GM10248 (cell line): ENCODE measurements at places on chromosomes 11 and 22.

GRCh38 chr11:15826826-15827225 lies 529.5 kb downstream of the SOX6 start:
- DNase-seq = peak; percentile 21

DNA sequence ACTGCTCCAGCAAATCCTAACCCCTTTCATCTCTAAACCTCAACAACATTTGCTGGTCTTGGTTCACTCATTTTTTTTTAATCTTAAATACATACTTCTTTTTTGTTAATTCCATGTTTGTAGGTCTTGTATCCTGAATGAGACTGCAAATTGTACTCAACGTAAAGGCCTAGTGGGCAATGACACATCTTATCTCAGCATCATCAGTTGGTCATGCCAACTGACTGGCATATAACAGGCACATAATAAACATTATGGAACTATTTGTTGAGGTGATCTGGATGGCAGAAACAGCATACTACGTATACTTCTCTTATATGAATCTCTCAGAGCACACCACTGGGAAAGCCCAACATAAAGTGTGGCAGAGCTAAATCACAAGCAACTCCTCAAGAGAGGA lies 116.7 kb downstream of the RBFOX2 start:
- no peak for DNase-seq

GRCh38 chr22:38953577-38954413 lies 3.6 kb upstream of the APOBEC3A start:
- peak; percentile 93 for DNase-seq

DNA sequence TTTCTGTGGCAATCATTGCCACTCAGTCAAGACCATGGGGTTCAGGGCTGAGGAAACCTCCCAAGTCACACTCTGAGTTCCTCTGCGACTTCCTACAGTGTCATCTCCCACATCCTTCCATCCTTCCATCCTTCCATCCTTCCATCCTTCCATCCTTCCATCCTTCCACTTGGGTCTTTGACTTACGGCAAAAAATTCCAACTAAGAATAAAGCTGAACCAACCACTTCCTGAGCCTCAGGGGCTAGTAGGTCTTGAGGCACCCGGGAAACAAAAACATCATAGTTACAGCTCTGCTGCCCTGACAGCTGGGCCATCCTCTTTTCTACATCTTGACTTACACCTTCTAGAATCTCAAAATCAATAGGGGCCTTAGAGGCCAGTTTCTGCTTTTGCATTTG lies 32.1 kb downstream of the EHF start:
- no peak for DNase-seq

GRCh38 chr22:46259374-46259773 lies 3.8 kb downstream of the PKDREJ start:
- no peak for DNase-seq

DNA sequence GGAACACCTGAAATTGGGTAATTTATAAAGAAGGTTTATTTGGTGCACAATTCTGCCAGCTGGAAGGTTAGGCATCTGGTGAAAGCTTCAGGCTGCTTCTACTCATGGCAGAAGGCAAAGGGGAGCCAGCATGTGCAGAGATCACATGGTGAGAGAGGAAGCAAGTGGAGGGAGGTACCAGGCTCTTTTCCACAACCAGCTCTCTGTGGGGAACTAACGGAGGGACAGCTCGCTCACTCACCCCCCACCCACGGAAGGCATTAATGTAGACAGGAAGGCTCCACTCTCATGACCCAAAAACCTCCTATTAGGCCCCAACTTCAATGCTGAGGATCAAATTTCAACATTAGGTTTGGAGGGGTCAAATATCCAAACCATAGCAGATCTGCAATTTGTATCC lies 75.6 kb upstream of the ARHGAP32 start:
- no peak for DNase-seq

DNA sequence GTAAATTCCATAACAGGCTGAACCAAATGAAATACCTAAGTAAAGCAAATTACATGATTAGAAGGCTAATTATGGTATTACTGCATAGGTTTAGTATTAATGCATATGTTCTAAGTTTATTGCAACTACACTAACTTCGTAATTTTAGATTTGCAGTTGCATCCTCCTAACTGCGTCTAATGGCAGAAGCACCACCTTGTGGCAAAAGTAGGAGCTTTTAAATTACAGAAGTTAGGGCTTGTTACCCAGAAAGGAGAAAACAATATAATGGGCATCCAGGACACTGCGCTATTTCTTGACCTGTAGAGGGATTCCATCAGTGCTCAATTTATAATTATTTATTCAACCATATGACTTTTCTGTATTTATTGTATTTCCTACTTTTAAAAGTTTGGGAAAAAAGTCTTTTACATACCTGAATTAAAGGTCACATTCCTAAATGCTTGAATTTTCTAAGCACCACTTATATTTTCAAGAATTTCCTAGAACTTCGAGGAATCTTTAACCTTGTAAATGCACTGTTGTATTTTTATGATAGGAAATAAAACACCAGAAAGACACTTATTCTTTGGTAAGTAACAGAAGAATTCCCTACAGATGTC lies 16.3 kb upstream of the GPR83 start:
- no peak for DNase-seq

GRCh38 chr11:18608376-18608775 lies 8.8 kb downstream of the MISFA start:
- DNase-seq = no peak

GRCh38 chr11:113673550-113674396 lies 32.3 kb downstream of the TMPRSS5 start:
- DNase-seq = no peak

- peak; percentile 74 for DNase-seq
These were observed 55.3 kb upstream of the CCDC188 start for GRCh38 chr22:20205964-20206708.

DNA sequence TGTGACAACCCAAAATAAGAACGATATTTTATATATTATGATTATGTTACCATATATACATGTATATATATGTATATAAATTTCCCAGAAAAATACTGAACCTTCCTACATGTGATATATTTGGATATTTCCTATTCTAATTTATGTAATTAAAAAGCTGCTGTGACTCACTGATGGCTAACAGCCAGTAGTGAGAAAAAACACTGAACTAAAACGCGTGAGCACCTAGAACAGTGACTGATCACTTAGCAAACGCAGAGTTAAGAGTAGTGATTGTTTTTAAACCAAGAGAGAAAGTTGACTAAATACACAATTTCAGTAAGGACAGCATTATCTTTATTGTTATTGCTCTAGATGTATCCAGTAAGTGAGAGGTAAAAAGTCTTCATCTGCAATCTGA lies 213.8 kb downstream of the TMEM135 start:
- no peak for DNase-seq

GRCh38 chr11:122804796-122805195 lies 33.5 kb upstream of the CRTAM start:
- no peak for DNase-seq

DNA sequence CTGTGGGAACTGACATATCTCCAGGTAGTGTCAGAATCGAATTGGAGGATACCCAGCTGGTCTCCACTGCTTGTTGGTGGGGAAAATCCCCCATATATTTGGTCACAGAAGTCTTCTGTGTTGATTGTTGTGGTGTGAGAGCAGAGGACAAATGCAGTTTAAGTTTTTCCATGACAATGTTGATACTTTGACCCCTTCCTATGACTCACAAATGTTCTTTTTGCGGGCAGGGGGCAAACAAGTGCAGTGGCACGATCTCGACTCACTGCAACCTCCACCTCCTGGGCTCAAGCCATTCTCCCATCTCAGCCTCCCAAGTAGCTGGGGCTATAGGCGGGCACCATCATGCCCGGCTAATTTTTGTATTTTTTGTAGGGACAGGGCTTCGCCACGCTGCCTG lies 7.4 kb upstream of the PATL1 start:
- no peak for DNase-seq

DNA sequence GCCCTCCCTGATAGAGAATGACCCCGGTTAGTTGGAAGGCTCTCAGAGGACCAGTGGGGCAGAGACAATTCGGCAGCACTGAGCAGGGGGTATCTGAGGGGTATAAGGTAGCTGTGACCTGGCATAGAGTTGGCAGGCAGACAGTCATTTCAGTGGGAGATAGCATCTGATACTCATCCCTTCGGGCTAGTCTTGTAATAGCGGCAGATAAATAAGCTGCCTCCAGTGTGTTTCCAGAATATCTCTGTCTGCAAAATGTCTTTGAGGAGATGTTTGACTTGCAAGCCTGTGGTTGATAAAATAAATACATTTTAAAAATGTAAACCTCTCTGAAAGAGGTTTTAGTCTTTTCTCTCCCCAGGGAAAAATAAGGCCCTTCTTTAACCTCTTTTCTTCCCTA lies 54.2 kb downstream of the TEAD1 start:
- no peak for DNase-seq

DNA sequence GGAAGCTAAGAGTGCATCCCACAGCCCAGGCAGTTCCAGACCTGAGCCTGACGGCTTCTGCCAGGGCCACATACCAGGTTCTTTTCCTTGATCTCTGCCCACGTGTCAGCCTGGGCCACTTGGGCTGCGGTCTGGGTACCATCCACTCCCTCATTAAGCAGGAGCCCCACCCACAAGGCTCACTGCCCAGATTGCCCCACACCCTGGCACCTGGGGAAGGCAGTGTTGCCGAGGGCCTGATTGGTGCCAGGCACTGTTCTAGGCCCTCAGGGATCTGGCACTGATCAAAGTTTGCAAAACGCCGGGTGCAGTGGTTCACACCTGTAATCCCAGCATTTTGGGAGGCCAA lies 15.4 kb downstream of the GGA1 start:
- DNase-seq = no peak

GRCh38 chr11:93652161-93652597 lies 9.3 kb upstream of the CEP295 start:
- peak; percentile 18 for DNase-seq

DNA sequence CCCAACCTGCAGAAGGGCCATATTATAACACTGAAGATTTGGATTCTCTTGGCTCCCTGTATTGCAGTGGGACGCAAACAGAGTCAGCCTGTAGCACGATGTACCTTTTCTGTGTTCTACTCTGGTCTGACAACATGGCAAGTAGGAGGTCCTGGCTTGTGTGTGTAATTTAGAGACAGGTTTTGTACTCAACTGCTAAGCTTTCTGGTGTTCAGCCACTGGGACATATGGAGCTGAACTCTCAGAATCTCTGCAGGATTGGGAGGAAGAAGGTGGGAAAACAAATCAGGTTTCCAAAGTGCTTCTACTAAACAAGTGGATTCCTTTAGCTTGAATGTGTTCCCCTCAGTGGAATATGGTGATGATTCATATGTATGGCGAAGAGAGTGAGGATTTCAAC lies 192.5 kb upstream of the MTMR2 start:
- no peak for DNase-seq

GRCh38 chr11:71977743-71978418 lies 20.8 kb upstream of the IL18BP start:
- DNase-seq = peak; percentile 59

GRCh38 chr11:6608726-6609501 lies 3.1 kb downstream of the TAF10 start:
- DNase-seq = no peak

- DNase-seq = peak; percentile 10
These were observed 503.8 kb downstream of the BRD1 start for GRCh38 chr22:49323751-49324415.

- no peak for DNase-seq
These were observed 9.5 kb downstream of the MACROD1 start for GRCh38 chr11:64156235-64157011.

DNA sequence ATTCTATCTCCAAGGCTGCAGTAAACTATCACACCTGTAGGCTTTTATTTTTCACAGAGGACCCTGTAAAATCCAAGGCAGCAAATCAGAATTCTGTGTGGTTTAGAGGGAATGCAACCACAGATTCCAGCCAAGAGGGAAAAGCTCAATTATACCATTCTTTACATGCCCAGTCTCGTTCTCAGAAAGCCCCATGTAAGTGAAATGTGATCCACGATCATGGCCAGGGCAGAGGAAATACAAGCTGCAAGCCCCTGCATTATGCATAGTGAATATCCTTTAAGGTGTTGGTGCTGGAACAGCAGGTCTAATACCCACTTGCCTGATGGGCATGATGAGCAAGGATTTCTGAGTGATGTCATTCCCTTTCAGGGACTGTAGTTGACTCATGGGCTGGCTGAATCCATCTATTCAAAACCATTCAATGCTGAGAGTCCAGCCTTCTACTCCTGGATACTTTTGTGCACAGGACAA lies 198.7 kb upstream of the MTMR2 start:
- no peak for DNase-seq

DNA sequence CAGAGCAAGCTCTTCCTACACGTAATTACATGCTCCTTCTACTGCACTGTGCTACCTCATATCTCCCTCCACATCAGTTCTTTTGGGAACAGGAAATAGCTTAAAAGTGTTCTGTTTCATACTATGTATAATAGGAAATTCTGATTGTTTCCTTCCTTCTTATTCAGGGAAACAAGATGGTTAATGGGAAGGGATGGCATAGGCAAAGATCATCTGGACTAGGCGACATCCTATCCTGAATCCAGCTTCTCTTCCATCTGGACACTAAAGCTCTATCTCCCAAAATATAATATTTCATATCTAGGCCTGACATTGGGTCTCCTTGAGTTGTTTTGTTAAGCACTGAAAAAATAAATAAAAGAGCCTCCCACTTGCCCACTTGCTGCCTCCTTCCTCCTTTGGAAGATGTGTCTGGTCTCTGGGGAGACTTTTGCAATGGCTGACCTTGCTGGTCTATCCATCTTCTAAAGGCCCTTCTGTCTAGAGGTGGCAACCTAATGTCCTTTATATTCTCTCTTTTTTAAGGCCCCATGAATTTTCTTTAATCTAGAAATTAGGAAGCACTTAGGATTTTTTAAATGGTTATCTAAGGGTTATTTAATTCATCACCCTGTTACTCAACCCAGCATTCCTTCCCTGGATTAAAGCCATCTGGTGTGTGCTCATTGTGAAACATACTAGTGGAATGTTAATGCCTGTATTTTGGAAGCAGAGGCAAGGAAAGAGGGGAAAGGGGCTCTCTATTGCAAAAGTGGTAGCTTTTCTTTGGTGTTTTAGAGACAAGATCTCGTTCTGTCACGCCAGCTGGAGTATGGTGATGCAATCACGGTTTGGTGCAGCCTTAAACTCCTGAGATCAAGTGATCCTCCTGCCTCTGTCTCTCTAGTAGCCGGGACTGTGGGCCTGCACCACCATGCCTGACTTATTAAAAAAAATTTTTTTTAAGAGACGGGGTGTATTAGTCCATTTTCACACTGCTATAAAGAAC lies 20.6 kb downstream of the CLMP start:
- DNase-seq = no peak

GRCh38 chr11:88337181-88337986 lies at the start of gene CTSC:
TSS of gene CTSC (minus strand) at chr11:88337736. CDS start at chr11:88337672, 64 bp downstream.
- DNase-seq = peak; percentile 91

GRCh38 chr11:44936525-44936924 lies 14.2 kb downstream of the TP53I11 start:
- DNase-seq = peak; percentile 83

DNA sequence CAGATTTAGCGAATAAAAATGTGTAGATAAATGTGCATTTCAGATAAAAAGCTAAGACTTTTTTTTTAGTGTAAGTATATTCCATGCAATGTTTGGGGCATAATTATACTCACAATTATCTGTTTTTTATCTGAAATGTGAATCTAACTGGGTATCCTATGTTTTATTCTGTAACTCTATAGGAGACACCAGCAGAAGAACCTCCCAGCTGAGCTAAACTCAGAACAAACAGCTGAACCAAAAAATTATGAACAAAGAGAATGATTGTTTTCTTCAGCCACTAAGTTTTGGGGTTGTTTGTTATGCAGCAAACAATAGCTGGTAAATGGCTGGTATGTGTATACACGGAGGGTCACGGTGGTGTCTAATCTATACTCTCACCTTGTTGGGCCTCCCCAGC lies 42.9 kb downstream of the FBXO7 start:
- DNase-seq = no peak
